IMR-90 (cell line): ENCODE measurements at places on chromosomes 2 and 18.

DNA sequence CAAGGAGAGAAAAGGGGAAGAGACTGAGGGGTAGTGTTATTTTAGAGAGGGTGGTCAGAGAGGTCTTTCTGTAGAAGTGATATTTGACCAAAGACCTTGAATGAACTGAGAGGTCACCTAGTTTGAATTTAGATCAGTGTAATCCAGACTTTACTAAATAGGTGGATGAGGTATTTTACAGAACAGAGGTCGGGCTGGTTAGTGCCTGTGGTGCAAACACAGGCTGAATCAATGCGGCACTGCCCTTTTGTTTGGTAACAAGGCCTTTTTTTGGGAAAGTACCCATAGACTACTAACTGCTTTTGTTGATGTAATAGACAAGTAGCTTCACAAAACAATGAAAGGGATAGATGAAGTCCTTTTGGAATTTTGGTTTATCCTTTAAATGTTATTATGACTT lies 15.9 kb downstream of the RAPGEF4 start:
- no peaks in the 10 kb centered on the region for H3K4me1 ChIP-seq
- H3K4me3 ChIP-seq, result no peak overlapping the region
- no peak for DNase-seq
- no peaks in the 10 kb centered on the region for H3K36me3 ChIP-seq
- no peak overlapping the region for H3K27ac ChIP-seq

DNA sequence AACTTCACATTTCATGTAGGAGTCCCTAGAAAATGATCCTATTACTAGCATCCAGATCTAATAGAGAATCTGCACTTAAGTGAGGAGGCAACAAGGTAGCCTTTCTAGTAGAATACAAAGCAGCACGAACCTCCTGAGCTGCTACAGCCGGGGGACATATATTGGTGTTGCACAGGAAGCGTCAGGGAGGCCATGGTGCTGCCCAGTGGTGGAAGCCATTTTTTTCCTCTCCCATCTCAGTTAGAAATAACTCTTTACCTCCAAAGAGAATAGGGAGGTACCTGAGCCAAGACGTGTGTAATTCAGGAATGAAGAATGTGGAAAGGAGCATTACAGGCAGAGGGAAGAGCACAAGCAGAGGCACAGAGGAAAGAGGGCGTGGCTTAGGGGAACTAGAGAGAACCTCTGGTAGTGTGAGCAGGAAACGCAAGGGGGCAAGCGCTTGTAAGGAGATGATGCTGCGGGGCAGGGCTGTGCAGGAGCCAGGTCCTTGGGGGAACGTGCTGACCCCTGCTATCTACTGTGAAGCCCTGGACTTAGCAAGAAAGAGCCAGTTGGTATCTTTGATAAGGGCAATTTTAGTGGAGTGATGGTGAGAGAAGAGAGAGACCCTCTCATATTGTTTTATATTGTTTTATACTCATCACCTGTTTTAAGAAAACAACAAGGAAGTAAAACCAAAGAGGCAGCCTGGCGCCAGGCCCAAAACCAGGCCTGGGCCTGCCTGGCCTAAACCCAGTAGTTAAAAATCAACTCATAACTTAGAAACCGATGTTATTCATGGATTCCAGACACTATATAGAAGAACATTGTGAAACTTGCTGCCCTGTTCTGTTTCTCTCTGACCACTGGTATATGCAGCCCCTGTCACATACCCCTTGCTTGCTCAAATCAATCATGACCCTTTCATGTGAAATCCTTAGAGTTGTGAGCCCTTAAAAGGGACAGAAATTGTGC lies 50.0 kb upstream of the TTC39C start:
- H3K27ac ChIP-seq, result no peak overlapping the region
- no peaks in the 10 kb centered on the region for H3K36me3 ChIP-seq
- DNase-seq, result no peak
- H3K27me3 ChIP-seq, result peaks cover 4% of the 10 kb centered on the region
- no peaks in the 10 kb centered on the region; the same call in 1 of the 2 replicates for H3K4me1 ChIP-seq
- no peak overlapping the region for H3K4me3 ChIP-seq

DNA sequence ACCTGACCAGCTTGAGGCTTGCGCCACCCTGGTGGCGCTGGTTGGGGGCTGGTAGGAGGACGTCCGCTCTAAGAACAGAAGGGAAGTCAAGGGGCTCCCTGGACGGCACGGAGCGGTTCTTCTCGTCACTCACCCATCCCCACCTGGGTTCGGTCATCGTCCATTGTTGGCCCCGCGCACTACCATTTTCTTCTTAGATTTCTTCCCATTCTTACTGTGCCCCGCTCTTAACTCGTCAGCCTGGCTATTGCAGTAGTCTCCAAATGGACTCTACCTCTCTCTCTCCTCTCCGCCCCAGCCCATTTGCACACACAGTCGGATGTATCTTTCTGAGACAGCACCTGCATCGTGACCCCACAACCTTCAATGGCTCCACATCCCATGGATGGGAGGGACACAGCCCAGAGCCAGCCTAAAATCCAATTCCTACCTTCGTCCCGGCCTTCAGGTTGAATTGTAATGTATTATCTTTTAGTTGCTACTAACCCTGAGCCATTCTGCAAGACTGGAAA lies 814 bp upstream of the RAB1A start:
- DNase-seq, result no peak
- peak overlapping the region; percentile 86 for H3K27ac ChIP-seq
- H3K36me3 ChIP-seq, result no peaks in the 10 kb centered on the region

DNA sequence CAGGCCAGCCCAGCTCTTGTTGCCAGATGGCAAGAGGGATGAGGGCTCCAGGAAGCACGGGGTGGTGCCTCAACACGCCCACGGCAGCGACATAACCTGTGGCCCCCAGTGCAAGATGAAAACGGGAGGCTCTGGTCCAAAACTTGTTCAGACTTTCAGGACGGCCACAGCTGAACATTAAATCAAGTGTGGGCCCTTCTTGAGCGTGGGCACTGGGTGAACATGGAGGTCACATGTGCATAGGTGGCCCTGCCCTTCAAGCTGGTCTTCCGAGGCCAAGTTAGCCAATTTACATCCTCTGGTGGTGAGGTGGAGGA lies 77.5 kb downstream of the NDUFA10 start:
- no peak for DNase-seq
- H3K4me1 ChIP-seq, result no peaks in the 10 kb centered on the region
- peaks cover 2% of the 10 kb centered on the region; the same call in 1 of the 2 replicates for H3K36me3 ChIP-seq
- no peaks in the 10 kb centered on the region for H3K27me3 ChIP-seq

- DNase-seq, result peak; percentile 31
- no peaks in the 10 kb centered on the region for H3K36me3 ChIP-seq
- H3K4me1 ChIP-seq, result 0 out of 2 replicates have a peak, but pooled peaks cover 2% of the 10 kb centered on the region
- no peaks in the 10 kb centered on the region for H3K27me3 ChIP-seq
- no peak overlapping the region for H3K27ac ChIP-seq
These were observed 4.0 kb downstream of the BAZ2B start for GRCh38 chr2:159612255-159612901.
